NCI-H2107 (cell line): ENCODE measurements at places on chromosomes 7 and 10.

GRCh38 chr10:64586934-64587503, 1065.8 kb downstream of the REEP3 start:
- DNase-seq = no peak

GRCh38 chr10:4067931-4068561, 283.0 kb upstream of the KLF6 start:
- DNase-seq = no peak

GRCh38 chr7:131861620-131862346, 305.4 kb upstream of the PODXL start:
- DNase-seq = no peak

DNA sequence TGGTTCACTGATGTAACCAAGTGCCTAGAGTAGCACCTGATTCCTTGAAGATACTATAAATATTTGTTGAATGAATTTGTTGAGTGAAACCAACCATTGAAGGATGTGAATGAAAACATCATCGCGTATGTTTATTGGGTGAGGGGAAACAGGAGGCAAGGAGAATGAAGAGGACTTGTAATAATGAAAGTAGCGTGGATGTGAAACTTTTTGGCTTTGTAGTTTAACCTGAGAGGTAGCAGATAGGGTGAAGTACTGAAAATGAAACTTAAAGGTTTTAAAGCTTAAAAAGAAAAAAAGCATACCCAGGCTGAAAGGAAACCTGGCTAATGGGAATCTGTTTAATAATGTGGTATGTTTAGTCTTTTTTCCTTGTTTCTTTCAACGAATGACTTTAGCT, 5.2 kb downstream of the CCNY start:
- no peak for DNase-seq

GRCh38 chr10:43380610-43381222, 9.3 kb downstream of the FXYD4 start:
- DNase-seq = no peak

- no peak for DNase-seq
Measured at GRCh38 chr7:75995052-75995471, 667 bp upstream of the TMEM120A start.

- DNase-seq = no peak
Measured at GRCh38 chr7:82274681-82275080, 168.9 kb downstream of the CACNA2D1 start.
